ENCODE measurements at places on chromosomes 4 and X.

DNA sequence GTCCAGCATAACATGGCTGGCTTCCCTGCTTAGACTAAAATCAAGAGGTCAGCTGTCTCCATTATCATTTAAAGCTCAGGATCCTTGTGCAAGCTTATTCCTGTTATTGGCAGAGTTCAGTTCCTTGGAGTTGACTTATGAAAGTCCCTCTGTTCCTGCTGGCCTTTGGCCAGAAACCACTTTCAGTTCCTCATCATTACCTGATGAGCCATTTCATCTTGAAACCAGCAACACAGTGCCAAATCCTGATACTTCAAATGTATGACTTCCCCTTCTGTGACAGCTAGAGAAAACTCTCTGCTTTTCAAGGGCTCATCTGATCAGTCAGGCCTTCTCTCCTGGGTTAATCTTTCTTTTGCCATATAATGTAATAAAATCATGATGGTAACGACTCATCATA is 110.6 kb upstream of the FSTL5 start:
- DNase-seq: no peak

DNA sequence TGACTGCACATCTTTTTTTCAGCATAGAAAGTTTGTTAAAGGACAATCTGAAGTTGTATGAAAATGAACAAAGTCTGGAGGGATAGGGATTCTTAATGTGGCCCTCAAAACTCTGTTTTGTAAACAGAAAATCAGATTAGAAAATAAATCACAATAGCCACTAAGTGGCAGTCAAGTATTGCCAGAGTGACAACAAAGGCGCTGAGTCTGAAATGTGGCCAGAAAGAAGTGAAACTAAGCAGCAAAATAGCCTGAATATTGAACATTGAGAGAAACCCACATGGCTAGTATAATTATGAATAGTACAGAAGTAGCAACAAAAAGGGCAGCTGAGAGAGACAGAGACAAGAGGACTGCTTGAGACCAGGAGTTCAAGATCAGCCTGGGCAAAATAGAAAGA is 81.1 kb upstream of the CT45A1 start:
- DNase-seq: no peak

- peak; percentile 69 for DNase-seq
Observed at GRCh38 chrX:7925867-7926472, 1.2 kb downstream of the PNPLA4 start.

- no peak for DNase-seq
Observed at GRCh38 chr4:78168029-78168428, 110.9 kb downstream of the FRAS1 start.

- no peak for DNase-seq
Observed at GRCh38 chr4:3328814-3329663, 36.2 kb downstream of the RGS12 start.

DNA sequence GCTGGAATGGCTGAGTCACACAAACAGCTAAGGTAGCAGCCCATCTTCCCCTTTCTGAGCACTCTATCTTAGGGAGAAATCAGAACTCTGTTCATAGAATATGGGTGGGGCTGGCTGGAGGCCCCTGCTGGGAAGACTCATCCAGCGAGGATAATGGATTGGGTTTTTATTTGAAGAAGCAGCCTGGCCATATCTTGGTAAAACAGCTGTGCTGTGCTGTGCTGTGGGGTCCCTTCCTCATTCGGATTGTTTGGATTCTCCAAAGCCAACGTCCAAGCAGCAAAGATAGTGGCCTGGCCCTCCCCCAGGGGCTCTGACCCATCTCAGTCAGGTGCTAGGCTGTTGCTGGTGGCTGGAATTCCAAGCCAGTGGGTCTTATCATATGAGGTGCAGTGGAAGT is 63.8 kb downstream of the ZNF718 start:
- no peak for DNase-seq

DNA sequence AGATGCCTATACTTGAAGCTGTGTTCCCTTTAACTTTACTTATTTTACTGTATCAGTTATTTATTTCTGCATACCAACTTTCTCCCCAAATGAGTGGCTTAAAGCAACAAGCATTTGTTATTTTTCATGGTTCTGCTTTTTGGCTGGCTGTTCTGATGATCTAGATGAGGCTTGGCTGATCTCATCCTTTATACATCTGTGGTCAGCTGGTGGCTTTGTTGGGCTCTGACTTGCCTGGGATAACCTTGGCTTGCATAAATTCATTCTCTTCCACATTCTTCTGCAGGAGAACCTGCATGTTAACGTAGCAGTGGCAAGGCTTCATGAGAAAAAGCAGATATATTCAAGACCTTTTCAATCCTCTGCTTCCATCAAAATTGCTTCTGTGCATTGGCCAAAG is 1317.6 kb downstream of the ADGRL3 start:
- no peak for DNase-seq

DNA sequence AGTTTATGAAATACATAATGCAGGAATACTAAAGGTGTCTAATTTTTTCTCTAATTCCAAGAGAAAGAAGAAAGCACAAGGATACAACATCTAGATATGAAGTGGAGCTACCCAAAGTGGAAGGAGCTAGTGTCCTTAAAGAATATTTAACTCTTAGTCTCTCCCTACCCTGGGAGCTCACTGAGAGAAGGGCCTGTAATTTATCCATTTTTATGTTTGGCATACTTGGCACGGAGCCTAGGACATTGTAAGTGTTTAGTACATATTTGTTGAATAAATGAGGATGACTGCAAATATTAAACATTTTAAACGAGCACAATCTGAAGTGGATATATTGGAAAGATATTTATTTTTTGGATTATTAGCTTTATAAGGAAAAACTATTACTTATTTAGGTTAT is 674.8 kb downstream of the IQCM start:
- no peak for DNase-seq

DNA sequence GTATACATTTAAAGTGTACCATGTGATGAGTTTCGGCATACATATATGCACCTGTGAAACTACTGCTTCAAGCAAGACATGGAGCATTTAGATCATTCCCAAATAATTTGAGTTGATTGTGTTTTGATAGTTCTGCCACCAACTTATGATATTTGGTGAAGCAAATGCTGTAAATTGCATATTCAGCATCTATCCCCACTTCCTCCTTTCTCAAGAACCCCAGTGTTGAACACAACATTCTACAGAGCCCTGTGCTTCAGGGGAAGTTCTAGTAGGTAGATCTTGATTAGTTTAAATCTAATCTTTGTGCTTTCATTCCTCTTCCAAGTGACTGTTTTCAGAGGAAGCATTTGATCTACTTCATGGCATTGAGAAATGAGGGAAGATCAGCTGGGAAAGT is 5.4 kb upstream of the SHROOM3 start:
- no peak for DNase-seq

GRCh38 chr4:73573794-73574528 is 46.3 kb downstream of the RASSF6 start:
- peak; percentile 69 for DNase-seq

Measured in brain microvascular endothelial cell (primary cell).